ENCODE measurements at places on chromosomes 4 and X.

- DNase-seq = peak; percentile 81
Observed at GRCh38 chr4:140233791-140234696, 80.1 kb upstream of the MAML3 start.

GRCh38 chr4:61210186-61210939, 10.2 kb downstream of the ADGRL3 start:
- DNase-seq = no peak

DNA sequence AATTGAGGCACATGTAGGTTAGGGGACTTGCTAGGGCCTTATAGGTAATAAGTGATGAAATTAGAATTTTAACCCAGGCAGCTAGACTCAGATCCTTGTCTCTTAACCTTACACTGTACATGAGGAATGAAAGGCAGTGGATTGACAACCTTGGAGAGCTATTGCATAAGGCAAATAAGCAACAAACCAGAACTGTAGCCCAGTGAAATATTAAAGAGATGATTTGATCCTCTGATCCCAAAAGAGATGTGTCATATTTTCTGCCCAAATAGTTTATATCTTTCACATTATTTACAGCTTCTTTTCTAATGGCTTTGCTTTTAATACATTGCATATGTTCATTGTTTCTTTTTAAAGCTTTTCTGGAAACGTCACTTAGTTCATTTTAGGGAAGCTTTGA, 252.6 kb downstream of the ANK2 start:
- DNase-seq = no peak

- DNase-seq = no peak
Observed at GRCh38 chr4:76380561-76380960, 40.4 kb downstream of the CCDC158 start.

- peak; percentile 8 for DNase-seq
Observed at GRCh38 chr4:53840643-53841042, 223.8 kb downstream of the CHIC2 start.
